ENCODE measurements at places on chromosomes 3 and 15.

DNA sequence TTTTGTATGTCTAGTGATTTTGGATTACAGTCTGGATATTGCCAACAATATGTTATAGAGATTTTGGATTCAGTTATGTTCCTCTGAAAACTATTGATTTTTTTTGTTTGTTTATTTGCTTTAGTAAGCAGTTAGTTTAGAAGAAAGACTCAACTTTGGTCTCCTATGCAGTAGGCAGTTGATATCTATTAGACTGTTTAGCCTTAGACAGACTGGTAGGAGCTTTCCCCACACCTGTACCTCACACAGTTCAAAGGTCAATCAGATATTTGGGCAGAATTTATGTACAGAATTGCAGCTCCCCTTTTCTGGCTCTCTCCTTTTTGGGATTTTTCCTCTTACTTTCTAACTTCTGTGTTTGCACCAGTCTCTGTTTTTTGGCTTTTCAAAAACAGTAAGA is 42.3 kb downstream of the IL20RB start:
- no peak for DNase-seq

- DNase-seq = no peak
These were observed 100.8 kb upstream of the SOX2 start for GRCh38 chr3:181610973-181611265.

GRCh38 chr3:43906849-43907507 is 216.2 kb downstream of the ABHD5 start:
- no peak for DNase-seq

DNA sequence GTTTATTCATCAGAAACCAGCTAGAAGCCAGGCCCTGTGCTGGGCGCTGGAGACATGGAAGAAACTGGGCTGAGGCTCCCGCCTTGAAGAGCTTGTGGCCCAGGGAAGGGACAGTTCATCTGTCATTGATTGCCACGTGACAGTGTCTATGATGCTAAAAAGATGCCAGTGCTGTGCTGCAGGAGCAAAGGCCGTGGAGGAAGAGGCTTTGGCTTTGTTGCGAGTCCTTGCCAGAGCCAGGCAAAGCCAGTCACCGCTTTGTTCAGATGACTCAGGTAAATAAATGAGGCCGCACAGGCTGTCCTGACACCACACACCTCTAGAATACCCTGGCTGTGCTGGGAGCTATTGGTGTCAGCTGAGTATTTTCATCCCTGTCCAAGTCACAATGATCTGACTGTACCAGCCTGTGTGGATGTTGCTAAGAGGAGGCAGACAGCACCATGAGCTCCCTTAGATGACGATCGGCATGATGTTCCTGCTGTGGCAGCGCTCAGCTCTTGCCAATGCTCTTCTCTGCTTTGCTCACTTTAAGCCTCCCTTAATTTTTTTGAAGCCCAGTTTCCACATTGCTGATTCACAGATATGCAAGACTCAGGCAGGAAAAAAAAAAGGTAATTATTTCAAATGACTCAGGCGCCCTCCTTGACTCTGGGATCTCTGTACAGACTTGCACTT is 77.5 kb downstream of the CCNL1 start:
- no peak for DNase-seq

DNA sequence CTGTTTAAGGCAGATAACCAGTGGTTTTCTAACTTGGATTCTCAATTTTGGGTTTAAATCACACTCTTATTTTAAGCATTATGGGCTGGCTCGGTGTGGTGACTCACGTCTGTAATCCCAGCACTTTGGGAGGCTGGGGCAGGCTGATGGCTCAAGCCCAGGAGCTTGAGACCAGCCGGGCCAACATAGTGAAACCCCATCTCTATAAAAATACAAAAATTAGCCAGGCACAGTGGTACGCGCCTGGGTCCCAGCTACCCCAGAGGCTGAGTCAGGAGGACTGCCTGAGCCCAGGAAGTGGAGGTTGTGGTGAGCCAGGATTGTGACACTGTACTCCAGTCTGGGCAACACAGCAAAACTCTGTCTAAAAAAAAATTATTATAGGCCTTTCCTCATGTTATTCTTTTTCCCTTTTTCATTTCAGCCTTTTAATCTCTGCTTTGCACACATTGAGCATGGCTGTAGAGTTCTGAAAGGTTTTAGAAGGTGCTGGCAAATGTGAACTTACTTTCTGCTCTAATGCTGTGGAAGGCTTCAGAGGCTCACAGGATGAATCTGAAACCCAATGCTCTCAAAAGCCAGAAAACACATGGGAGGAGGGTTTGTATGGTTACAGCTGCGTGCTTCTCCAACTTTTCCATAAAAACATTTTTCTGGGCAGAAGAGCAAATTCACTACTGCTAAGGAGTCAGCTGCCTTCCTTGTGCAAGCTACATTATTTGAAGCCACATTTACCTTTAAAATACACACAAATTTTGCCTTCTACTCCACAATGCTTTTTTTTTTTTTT is 32.5 kb downstream of the CHAC1 start:
- DNase-seq = no peak

DNA sequence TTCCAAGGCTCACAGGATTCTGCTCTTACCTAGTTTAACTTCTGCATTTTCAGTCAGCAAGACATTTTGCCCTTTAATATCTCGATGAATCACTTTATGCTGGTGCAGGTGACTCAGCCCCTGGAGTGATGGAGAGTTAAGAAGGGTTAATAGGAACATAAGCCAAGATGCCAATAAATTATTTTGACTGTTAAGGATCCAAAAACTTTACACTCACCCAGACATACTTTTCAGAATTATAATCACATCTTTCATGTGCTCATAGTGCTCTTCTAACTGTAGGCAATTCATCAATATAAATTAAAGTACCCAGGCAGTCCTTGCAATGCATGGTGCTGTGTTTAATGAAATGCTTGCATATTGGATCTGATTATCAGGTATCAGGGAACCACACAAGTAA is 164.1 kb upstream of the SLC2A2 start:
- no peak for DNase-seq

- no peak for DNase-seq
These were observed 171.5 kb downstream of the SLC9A9 start for GRCh38 chr3:143676747-143677146.

GRCh38 chr3:124014366-124014942 is 22.5 kb upstream of the ROPN1 start:
- DNase-seq = no peak

DNA sequence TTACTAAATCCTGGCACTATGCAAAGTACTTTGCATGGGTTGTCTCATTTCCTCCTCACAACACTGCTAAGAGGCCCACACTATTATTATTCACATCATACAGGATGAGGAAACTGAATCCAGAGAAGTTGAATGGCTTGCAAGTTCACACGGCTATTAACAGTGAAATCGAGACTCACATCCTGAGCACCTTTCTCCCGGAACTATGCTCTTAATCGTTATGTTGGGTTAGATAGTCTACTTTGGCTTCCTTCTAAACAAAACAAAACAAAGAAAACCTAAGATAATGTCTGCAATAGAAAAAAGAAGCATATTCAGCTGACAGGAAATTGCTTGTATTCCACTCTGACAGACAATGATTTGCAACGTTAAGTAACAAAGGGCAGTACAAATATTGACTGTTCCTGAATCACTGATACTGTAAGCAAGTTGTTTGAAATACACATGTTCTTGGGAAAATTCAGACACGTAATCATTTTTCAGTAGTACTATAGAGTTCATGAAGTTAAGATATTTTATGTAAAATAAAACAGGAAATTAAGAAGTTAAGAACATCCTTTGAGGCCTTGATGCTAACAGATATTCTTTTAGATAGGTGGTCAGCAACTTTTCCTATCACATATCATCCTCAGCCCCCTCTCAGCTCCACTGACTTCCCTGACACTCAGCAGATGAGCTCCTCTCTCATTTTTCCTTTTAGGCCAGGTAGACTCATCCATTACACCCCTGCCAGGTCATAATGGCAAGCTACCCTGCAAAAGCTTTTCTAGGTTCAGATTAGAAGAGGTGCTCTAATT is 40.7 kb downstream of the C2CD4B start:
- DNase-seq = no peak

DNA sequence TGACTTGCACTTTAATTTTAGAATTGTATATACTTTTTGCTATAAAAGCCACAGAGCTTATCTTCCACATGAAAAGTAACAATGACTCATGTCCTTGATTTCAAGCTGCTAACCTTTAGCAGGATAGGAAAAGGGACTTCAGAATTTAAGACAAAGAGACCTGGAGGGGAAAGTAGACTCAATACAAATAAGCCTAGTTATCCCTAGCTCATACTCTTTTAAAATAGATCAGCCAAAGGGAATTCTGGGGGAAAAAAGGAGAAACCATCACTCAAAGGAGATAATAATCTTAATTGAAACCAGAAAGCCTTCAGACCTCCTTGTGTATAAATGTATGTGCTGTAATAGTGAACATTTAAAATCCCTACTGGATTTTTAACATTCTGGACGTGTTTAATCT is 930.3 kb downstream of the NTRK3 start:
- DNase-seq = no peak

- DNase-seq = no peak
These were observed 126.0 kb upstream of the UBE2E2 start for GRCh38 chr3:23077126-23077525.

DNA sequence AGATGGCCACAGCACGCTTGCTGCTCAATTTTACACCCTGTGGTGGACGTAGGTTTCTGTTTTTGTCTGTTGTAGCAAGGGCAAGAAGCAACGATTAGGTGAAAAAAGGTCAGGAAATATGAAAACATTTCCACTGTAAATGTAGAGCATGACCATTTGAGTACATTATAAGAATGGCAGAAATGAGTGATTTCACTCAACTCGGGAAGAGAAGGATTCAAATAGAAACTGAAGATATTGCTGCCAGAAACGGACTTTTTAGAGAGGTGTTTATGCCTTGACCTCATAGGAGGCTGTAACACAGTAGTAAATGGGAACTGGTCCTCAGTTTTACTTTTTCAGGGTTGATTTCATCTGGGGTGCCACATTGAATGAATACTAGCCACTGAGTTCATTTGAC is 33.1 kb upstream of the GASK1A start:
- no peak for DNase-seq
